Prostate gland (tissue), 2 donors: ENCODE measurements at places on chromosomes 3 and 15.

- no peaks in the 10 kb centered on the region for H3K4me1 ChIP-seq
- DNase-seq: no peak
- no peaks in the 10 kb centered on the region for H3K36me3 ChIP-seq
- H3K27ac ChIP-seq: no peak overlapping the region
- H3K27me3 ChIP-seq: no peaks in the 10 kb centered on the region
- no peak overlapping the region for H3K4me3 ChIP-seq
These were observed 32.0 kb downstream of the TM4SF4 start for GRCh38 chr3:149506540-149506939.

DNA sequence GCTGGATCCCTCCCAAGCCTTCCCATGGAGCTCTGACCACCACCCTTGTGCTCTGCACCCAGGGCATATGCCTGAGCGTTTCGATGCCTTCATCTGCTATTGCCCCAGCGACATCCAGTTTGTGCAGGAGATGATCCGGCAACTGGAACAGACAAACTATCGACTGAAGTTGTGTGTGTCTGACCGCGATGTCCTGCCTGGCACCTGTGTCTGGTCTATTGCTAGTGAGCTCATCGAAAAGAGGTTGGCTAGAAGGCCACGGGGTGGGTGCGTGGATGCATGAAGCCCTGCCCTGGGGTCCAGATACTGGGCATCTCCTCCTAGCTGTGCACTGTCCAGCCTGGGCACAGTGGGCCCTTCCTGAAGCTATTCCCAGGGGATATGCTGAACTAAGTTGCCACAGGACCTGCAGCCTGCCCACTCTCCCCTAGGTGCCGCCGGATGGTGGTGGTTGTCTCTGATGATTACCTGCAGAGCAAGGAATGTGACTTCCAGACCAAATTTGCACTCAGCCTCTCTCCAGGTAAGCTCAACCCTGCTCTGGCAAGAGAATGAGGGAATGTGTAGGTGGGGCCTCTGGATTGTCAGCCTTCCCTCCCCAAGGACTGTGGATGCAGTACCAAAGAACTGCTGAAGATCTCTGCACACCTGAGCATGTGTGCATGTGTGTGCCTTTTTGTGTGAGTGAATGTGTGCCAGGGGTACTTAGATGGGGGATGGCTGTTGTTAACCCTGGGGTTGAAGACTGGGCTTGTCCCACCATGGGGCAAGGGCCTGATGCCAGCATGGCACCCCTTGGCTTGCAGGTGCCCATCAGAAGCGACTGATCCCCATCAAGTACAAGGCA is 2.1 kb downstream of the MYD88 start:
- no peaks in the 10 kb centered on the region for H3K36me3 ChIP-seq
- no peak for DNase-seq
- H3K4me1 ChIP-seq: peaks cover 3% of the 10 kb centered on the region
- no peak overlapping the region for H3K4me3 ChIP-seq

DNA sequence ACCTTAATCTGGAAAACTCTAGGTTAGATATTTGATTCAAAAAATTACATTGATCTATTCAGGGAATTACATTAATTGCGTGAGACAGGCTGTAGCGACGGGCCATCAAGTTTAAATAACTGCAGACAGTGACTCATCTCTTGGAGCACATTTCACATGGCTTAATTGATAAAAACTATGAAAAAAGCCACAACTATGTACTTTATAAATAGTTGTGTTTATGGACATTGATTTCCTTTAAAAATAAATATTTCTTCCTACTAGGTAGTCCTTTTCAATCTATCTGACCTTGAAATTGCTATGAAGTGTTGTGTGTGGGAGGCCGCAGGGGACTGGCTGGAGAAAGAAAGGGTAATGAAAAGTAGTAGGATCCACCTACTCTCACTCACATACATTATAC is 157.8 kb downstream of the IL1RAP start:
- H3K27me3 ChIP-seq: no peaks in the 10 kb centered on the region
- DNase-seq: no peak
- H3K36me3 ChIP-seq: no peaks in the 10 kb centered on the region
- H3K27ac ChIP-seq: no peak overlapping the region

DNA sequence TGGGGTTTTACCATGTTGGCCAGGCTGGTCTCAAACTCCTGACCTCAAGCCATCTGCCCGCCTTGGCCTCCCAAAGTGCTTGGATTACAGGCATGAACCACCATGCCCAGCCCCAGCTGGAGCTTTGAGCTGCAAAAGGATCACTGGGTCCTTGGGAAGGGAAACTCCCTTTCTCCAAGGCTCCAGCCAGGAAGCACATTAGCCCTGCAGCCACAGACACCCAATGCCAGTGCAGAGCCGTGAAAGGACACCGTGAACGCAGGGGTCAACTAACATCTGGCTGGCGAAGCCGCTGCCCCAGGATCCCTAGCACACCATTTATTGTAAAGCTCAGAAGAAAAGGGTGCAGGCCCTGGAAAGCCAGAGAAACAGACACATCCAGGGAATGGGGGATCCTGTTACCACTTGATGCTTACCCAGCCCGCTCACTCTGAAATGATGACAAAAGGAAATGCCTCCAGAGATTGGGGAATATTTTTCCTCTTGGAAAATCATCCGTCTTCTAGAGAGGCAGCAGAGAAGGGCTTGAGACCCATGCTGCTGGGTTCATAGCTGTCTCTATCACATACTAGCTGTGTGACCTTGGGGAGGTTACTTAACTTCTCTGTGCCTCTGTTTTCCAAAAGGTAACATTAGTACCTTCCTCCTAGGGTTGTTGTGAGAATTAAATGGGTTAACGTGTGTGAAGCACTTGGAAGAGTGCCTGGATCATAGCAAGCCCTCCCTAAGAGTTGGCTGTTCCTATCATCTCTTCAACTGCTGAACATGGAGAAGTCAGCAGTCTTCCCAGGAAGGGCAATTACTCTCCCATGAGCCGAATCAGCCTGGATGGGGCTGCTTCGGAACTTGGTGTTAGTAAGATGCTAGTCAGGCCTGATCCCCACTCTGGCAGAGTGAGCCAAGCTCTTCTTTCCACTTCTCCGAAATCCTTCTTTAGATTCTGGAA is 40.8 kb downstream of the LMCD1 start:
- DNase-seq: no peak
- H3K4me3 ChIP-seq: no peak overlapping the region
- H3K36me3 ChIP-seq: no peaks in the 10 kb centered on the region
- no peak overlapping the region for H3K27ac ChIP-seq
- no peaks in the 10 kb centered on the region for H3K4me1 ChIP-seq

DNA sequence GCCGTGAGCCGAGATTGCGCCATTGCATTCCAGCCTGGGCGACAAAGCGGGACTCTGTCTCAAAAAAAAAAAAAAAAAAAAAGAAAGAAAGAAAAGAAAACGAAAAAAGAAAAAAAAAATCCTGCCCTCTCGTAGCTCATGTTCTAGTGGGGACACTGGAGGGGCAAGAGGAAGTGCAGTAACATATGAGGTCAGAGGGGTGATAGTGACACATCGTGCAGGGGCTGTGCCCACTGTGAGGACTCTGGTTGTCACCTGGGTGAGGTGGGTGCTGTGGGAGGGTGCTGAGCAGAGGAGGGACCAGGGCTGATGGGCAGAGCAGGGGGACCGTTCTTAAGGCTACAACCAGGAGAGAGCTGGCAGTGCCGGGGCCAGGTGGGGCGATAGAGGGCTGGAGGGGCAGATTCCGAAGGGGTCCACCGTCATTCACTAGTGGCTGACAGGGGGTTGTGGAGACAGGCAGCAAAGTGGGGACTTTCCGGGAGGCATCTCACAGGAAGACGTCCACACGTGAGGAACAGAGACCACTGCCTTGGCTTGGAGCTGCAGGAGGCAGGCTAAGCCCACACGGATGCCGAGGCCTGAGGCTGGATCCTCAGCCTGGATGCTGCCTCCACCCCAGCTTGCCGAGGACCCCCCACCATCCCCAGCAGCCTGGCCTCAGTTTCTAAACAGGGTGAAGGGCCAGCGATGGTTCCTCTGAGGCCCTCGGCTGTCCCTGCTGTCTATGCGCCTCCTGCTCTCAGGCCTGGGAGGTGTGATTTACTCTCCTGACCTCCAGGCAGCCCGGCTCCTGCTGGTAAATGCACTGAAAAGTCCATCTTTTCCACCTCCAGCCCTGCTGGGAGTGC is 154.3 kb upstream of the IQSEC1 start:
- no peak for DNase-seq
- no peaks in the 10 kb centered on the region for H3K36me3 ChIP-seq
- H3K27ac ChIP-seq: no peak overlapping the region
- H3K27me3 ChIP-seq: no peaks in the 10 kb centered on the region
- no peaks in the 10 kb centered on the region for H3K4me1 ChIP-seq
- no peak overlapping the region for H3K4me3 ChIP-seq

- H3K36me3 ChIP-seq: no peaks in the 10 kb centered on the region
- no peak for DNase-seq
- no peak overlapping the region for H3K27ac ChIP-seq
- no peak overlapping the region for H3K4me3 ChIP-seq
These were observed 43.3 kb downstream of the ADPGK start for GRCh38 chr15:72740219-72740618.

DNA sequence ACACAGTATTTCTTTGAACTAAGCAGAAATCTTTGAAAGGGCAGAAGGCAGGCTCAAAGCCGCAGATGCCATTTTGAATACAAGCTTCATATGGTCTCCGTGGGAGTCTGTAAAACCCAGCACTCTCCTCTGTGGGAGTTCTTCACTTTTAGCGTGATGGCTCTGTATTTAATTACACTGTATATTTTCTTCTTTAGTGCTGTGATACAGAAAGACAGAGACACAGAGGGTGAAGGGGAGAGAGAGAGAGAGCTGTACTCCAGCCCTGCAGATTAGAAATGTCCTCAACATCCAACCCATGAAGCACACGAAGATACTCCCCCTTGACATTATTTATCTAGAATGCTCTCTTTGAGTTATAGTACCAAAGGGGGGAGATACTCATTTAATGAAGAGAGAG is 752.6 kb upstream of the NR2F2 start:
- no peak for DNase-seq
- H3K27ac ChIP-seq: no peak overlapping the region
- no peak overlapping the region for H3K4me3 ChIP-seq
- H3K4me1 ChIP-seq: no peaks in the 10 kb centered on the region
- no peaks in the 10 kb centered on the region for H3K36me3 ChIP-seq

DNA sequence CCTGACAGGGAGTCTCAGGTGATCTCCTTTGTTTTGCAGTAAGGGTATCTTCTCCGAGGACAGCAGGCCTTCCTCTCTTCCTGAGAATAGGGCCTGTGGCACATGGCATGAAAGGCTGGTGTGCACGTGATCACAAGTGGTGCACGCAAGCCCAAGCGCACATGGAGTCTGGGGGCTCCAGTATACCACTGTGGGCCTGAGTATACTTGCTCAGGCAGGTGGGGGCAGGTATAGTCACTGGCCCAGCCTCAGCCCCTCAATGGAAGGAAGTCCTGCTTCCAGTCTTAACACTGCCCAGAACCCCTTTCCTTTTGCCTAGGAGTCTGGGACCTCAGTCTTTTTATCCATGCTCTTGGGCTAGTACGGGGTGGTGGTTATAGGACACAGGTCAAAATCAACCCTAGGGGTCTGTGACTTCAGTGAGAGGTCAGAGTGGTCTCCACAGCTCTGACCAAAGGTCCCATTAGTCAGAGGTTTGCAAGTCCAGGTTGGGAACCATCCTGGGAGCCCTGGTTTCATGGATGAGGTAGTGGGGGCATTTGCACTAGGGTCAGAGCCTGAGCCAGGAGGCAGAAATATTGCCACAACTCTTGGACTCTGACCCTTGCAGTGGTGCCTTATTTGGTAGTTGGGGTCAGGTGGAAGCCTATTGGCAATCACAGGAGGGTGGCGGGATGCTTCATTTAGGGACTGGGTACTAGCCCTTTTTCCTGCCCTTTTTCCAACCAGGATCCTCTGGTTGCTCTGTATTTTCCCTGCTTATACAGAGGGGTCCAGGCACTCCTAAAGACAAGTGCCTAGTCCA is 823 bp upstream of the CCDC71 start:
- H3K27me3 ChIP-seq: no peaks in the 10 kb centered on the region
- H3K27ac ChIP-seq: peak overlapping the region; percentile 82
- H3K4me1 ChIP-seq: peaks cover 5% of the 10 kb centered on the region
- DNase-seq: no peak
